Choroid plexus epithelial cell (primary cell): ENCODE measurements at places on chromosomes 6 and 20.

DNA sequence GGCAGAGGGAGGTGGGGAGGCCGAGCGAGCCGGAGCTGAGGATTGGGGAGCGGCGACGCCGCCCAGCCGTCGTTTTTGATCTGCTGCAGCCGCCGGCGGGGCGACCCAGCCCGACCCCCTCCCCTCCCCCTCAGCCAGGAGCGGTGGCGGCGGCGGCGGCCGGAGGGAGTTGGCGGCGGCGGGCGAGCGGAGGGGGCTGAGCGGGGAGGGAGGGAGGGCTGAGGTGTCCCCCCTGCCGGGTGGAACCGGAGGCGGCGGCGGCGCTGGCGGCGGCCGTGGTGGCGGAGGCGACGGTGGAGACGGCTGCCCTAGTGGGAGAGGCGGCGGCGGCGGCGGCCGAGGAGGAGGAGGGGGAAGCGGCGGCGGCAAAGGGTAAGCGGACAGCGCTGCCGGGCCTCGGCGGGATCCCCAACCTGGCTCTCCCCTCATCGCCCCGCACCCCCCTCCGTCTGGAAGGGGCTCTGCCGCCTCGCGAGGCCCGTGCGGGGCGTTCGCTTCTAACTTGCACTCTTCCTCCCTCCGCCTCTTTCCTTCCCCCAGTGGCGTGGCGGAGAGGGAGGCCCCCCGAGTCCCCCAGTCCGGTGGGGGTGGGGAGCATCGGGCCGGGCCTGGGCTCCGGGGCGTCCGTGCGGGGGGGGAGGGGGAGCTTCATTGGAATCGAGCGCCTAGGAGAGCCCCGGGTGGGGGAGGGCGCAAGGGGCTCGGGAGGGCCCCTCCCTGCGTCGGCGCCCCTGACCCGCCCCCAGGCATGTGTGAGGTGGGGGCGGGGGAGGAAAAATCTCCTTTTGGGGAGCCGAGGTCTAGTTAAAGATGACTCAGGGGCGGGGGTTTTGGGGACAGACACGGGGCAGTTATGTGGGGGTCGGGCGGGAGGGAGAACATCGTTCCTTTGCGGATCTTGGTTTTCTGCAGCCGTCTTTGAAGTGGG, at the start of gene TAB2:
TSS of gene TAB2 (plus strand) at position 69 of the 928 bp plus-strand sequence. CDS start 52,286 bp downstream, outside the sequence.
- peak; percentile 47 for DNase-seq

- no peak for DNase-seq
Observed at GRCh38 chr6:148735989-148736388, 10.8 kb upstream of the UST start.

GRCh38 chr6:101689695-101690094, 296.2 kb downstream of the GRIK2 start:
- DNase-seq: no peak

- peak; percentile 96 for DNase-seq
Observed at GRCh38 chr6:106069478-106069877, 16.7 kb upstream of the PRDM1 start.

- DNase-seq: peak; percentile 27
Observed at GRCh38 chr6:152636609-152637295, 410 bp downstream of the SYNE1 start.

- DNase-seq: no peak
Observed at GRCh38 chr6:83769413-83769812, 60.5 kb upstream of the SNAP91 start.

GRCh38 chr6:53300656-53301551, 47.8 kb downstream of the ELOVL5 start:
- DNase-seq: no peak

- no peak for DNase-seq
Observed at GRCh38 chr6:127096167-127096566, 22.3 kb upstream of the RSPO3 start.

GRCh38 chr20:42474646-42475045, 715.1 kb downstream of the PTPRT start:
- DNase-seq: no peak

- no peak for DNase-seq
Observed at GRCh38 chr6:111579816-111580215, 25.9 kb downstream of the TRAF3IP2 start.

- peak; percentile 67 for DNase-seq
Observed at GRCh38 chr6:7175462-7175861, 67.7 kb downstream of the RREB1 start.

DNA sequence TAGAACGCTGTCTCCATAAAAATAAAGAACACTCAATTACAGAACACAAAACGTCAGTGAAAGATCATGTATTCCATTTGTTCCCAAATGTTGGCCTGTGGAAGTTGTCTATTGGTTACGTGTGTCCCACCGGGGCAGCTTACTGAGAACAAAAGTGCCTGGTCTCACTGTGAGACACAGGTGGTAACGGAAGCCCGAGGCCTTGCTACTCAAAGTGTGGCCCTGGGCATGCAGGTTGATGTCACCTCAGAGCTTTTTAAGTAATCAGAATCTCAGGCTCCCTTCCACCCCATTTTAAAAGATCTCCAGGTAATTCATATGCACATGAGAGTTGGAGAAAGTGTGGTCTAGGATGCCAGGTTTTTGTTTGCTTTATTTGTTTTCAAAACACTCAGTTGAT, 422.5 kb upstream of the OPRM1 start:
- DNase-seq: no peak

- DNase-seq: peak; percentile 71
Observed at GRCh38 chr20:956330-956951, 40.3 kb upstream of the ANGPT4 start.

DNA sequence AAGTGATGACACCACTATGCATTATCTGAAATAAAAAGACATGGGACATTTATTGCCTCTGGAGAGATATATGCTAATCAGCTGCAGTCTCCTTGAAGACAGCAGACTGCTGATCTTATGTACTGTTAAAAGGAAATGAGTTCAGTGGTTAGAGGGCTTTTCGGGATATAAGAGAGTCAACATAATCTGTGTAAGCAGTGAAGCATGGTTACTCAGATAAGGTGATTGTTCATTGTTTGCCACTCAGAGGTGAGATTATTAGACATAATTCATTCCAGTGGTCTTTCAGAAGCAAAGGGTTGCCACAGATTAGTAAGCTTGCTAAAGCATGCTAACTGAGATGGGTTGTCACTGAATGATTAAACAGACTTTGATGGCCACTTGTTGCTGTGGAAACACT, 1450.7 kb upstream of the ADGRB3 start:
- no peak for DNase-seq

DNA sequence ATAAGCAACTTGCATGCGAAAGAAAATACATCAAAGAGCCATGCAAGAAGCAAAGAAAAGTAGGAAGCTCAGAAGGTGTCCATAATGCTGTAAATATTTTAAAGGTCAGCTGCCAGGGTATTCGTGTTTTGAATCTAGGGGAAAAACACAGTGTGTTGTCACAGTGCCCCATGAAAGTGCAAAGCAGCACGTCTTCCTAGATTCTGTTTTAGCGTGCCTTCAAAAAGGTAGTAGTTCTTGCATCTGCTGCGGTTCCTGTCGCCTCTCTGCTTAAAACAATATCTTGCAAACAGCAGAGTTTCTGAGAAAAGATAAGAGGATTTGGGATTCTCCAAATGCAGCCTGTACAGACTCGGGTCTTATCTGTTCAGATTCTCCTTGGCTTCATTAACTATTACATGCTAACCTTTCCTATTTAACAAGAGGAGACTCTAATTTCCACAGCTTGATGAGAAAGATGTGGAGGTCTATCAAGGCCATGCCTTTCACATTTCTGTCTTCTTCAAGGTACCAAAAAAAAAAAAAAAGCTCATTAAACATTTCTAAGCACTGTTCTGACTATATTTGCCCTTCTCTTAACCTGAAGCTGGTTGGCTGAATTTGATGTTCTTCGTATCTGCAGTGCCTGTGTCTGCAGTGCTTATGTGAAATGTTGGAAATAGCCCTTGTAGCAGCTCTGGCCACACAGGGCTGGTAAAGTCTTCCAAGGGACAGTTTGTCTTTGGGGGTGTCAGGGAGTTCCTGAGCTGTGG, 297.5 kb downstream of the ADGB start:
- no peak for DNase-seq

DNA sequence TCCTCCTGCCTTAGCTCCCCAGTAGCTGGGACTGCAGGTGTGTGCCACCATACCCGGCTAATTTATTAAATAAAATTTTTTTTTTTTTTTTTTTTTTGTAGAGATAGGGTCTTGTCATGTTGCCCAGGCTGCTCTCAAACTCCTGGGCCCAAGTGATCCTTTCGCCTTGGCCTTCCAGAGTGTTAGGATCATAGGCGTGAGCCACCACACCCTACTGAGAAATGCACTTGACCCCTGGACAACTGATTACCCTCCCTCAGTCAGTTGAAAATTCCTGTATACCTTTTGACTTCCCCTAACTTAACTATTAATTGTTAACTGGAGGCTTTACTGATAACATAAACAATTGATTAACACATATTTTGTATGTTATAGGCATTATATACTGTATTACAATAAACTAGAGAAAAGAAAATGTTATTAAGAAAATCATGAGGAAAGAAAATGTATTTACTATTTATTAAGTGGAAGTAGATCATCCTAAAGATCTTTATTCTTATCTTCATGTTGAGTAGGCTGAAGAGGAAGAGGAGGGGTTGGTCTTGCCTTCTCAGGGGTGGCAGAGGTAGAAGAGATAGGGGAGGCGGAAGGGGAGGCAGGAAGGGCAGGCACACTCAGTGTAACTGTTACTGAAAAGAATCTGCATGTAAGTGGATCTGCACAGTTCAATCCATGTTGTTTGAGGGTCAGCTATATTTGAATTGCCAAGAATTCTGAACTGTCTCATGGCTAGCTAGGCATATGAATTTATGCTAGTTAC, 104.3 kb downstream of the FARS2 start:
- DNase-seq: no peak

DNA sequence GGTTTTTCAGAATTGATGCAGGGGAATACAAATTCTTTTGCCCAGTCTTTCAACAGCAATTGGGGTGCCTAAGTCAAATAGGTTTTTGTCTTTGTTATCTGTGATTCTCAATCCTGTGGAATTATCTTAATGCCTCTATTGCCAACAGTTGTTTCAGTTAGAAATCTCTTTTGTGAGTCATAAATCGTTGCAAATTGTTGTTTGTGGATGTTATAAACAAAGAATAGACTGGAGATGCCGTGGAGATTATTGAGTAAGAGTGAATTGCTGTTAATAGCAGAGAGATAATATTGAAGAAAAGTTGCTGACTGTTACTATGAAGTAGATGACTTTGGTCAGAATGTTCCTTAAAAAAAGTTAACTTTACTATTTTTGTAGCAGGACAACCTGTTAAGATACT, 63.7 kb upstream of the POPDC3 start:
- DNase-seq: no peak

GRCh38 chr6:20438462-20439070, 36.9 kb downstream of the E2F3 start:
- no peak for DNase-seq

- DNase-seq: no peak
Observed at GRCh38 chr20:53925651-53926401, 144.6 kb downstream of the BCAS1 start.

DNA sequence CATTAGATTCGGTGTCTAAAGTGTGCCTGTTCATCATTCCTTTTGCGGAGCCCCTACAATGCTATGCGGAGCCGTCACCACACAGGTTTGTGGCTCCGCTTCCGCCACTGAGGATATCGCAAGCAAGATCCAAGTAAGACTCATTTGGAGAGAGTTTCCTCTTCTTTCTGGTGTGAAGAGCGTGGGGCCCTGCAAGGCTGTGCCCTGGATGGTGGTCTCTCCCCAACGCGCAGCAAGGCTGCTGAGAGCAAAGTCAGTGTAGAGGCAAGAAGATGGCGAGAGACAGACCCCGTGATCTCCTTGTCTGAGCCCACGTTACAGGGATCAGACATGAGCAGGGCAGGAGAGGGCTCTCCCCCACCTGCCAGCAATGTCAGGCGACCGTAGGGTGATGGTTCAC, 96.3 kb upstream of the AFDN start:
- DNase-seq: no peak

DNA sequence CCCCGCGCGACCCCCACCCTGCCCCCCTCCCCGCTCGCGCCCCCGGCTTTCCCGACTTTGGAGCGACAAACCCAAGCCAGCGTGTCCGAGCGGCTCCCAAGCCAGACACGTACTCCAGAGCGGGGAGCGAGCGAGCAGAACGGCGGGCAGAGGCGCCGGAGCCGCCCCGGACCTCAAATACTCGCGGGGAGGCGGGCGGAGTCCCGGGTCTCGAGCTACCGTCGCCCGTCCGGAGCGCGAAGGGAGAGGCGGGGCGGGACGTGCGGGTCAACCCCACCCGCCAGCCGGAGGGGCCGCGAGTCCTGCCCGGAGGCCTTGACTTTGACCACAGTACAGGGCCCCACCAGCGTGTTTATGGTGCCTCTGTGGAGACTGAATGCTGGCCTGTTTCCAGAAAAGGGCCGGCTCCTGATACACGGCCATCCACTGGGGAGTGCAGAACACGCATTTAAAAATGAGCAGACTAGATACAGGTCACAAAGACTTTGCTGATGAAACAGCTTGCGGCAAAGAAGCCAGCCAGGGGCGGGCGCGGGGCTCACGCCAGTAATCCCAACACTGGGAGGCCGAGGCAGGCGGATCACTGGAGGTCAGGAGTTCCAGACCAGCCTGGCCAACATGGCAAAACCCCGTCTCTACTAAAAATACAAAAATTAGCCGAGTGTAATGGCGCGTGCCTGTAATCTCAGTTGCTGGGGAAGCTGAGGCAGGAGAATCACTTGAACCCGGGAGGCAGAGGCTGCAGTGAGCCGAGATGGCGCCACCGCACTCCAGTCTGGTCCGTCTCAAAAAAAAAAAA, at the start of gene SERPINB6:
TSS of gene SERPINB6 (minus strand) at position 148 of the 799 bp plus-strand sequence. CDS start 12,235 bp downstream, outside the sequence.
- peak; percentile 80 for DNase-seq
